ENCODE measurements at places on chromosomes 7 and 10.
A peak's percentile ranks its signal among the peaks of the same experiment; 100 is the strongest.

GRCh38 chr10:122637376-122637775, 62.3 kb downstream of the C10orf120 start:
- no peak for DNase-seq

- DNase-seq = peak; percentile 29
Observed at GRCh38 chr10:94279835-94280709, 82.7 kb downstream of the NOC3L start.

GRCh38 chr7:105690325-105690945, 109.1 kb upstream of the EFCAB10 start:
- no peak for DNase-seq

DNA sequence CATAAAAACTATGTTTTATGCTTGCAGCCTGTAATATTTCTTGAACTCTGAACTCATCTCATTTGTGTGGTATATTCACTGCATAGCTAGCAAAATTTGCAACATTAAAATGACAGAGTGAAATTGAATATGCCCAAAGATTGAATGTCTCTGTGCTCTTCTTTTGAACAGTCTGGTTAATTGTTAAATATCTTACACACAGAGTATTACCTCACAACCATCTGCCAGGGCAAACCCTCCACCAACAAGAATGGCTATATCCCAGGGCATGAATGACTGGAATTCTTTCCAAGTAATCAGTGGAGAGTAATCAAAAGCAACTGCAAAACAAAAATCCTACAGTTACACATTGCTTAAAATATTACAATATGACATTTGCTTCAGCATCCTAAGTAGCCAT, 76.9 kb downstream of the SLC13A1 start:
- no peak for DNase-seq

DNA sequence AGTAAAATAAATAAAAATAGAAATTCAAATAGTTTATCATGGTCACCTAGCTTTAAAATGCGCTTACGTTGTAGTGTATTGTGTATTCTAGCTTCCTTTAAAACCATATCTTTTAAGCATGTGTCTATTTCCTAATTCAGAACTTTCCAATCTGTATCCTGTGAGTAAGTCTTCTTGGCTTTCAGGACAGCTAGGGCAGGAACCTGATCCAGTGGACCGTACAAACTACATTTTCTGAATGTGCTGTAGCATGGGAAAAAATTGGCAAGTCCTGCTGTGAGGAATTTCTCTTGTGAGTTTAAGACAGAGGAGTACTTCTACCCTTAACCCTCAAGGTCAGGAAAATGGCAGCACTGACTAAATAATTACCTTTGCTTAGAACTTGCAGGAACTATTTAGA, 12.1 kb downstream of the OPN1SW start:
- no peak for DNase-seq
